ENCODE measurements at places on chromosomes 2 and 18. TPM values are rescaled to one million over a fixed set of nuclear protein-coding genes. Genes with fewer than 3 reads are reported as not detected.

- no peak for DNase-seq
Observed at GRCh38 chr2:72895759-72896281, 8.6 kb downstream of the SPR start.

The MAB21L4 gene
- not detected for total RNA-seq

The MOCOS gene
- 0.47 TPM for total RNA-seq

GRCh38 chr2:233081232-233081730 lies 21.1 kb downstream of the INPP5D start:
- peak; percentile 68 for DNase-seq

- no peak for DNase-seq
Observed at GRCh38 chr2:21469564-21469963, 345.8 kb downstream of the TDRD15 start.

DNA sequence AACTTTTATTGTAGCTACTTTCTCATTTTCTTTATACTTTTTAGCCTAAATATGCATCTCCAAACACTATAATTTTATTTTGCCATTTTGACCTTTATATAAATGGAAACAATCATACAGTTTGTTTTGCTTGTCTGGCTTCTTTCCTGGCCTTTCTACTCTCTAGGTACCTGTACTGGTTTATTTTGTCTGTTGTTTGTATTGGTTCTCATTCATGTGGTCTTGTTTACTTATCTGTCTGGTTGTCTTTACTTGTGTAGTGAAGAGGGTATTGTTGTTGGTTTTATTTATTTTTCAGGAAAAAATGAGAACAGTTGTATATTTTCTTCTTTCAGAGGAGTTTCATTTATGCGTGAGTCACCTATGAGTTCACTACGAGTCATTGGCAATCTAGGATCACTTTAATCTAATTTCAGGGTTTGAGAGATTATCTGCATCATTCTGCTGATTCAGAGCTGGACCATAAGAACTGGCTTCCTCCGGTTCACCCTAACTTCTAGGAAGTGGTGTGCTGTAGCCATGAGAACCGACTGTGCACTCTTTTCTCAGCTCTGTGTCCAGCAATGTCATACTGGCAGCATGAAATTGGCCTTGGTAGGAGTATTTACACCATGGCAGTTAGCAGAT lies 33.1 kb upstream of the HDAC4 start:
- DNase-seq, result no peak

The GULP1 gene
- total RNA-seq, result not detected

GRCh38 chr2:135840601-135841000 lies 3.6 kb upstream of the LCT start:
- DNase-seq, result no peak

The CARF gene
- total RNA-seq, result 8.5 TPM

GRCh38 chr2:63856303-63856603 lies 14.6 kb downstream of the UGP2 start:
- DNase-seq, result peak; percentile 79

DNA sequence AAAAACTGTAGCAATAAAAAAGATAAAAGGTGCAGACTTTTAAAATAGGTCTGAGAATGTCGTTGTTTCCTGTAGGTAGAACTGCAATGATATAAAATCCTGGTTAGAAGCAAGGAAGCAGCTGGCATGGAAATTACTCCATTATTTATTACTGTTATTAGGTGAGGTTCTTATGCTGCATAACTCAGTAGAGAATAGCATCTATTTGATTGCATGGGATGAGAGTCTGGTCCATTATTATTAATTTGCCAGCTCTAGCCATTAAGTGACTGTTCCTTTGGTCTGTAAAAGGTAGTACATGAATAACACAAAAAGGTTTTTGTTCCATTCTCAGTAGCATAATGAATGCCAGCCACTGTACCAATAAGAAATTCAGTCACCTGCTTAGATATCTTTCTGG lies 358.6 kb downstream of the RBM43 start:
- DNase-seq, result no peak

GRCh38 chr2:191436368-191437055 lies 191.3 kb downstream of the MYO1B start:
- DNase-seq, result no peak

DNA sequence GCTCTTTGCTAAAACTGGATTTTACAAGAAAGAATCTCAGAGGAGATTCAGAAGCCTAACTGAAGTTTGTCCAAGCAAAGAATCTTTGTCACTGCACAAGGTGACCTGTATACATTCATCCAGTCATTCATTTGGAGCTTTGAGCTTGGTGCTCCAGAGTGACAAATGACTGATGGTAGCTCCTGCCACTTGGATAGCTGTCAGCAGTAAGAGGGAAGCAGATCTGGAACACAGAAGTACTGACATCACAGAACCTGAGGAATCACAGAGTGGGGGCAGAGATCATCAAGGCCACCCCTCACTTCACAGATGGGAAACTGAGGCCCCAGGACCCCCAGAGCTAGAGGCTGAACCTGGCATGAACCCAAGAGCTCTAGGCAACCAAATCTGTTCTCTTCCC lies 28.8 kb upstream of the IGFBP2 start:
- no peak for DNase-seq

- no peak for DNase-seq
Observed at GRCh38 chr18:9058406-9058805, 44.1 kb upstream of the NDUFV2 start.

- no peak for DNase-seq
Observed at GRCh38 chr2:172108587-172108930, 5.9 kb upstream of the DLX2 start.

All from activated CD8-positive, alpha-beta T cell treated with anti-CD3 and anti-CD28 coated beads, Interleukin-2, amount 10 ng/mL, durations not matched to agents 7 days and 5 days (primary cell).